ENCODE measurements at places on chromosomes 5 and 9. TPM values are rescaled to one million over a fixed set of nuclear protein-coding genes. Genes with fewer than 3 reads are reported as not detected.

EGFLAM gene
- polyA plus RNA-seq: 10.8 TPM

IFNW1 gene
- polyA plus RNA-seq: not detected

IFNA13 gene
- not detected for polyA plus RNA-seq

AGTPBP1 gene
- polyA plus RNA-seq: 27.9 TPM

SNX30 gene
- 27.9 TPM for polyA plus RNA-seq

PTCD2 gene
- 14.0 TPM for polyA plus RNA-seq

PPP3R2 gene
- polyA plus RNA-seq: not detected

FAM151B gene
- polyA plus RNA-seq: 1.9 TPM

EPB41L4B gene
- polyA plus RNA-seq: 13.2 TPM

NPR3 gene
- 30.1 TPM for polyA plus RNA-seq

PDE6A gene
- polyA plus RNA-seq: 0.14 TPM

JADE2 gene
- polyA plus RNA-seq: 18.0 TPM

ALDH7A1 gene
- 142 TPM for polyA plus RNA-seq

DDX4 gene
- polyA plus RNA-seq: not detected

CCL28 gene
- polyA plus RNA-seq: 0.77 TPM

BHMT gene
- 0.26 TPM for polyA plus RNA-seq

SV2C gene
- polyA plus RNA-seq: 0.60 TPM

IRX2 gene
- polyA plus RNA-seq: 49.9 TPM

WDR38 gene
- polyA plus RNA-seq: 4.5 TPM

GPX8 gene
- polyA plus RNA-seq: 72.1 TPM

KCNV2 gene
- polyA plus RNA-seq: 0.10 TPM

SARDH gene
- 9.8 TPM for polyA plus RNA-seq

INSL4 gene
- polyA plus RNA-seq: not detected

Measured in right lung (tissue), 10 donors.